Activated naive CD4-positive, alpha-beta T cell (primary cell): ENCODE measurements at places on chromosomes 13 and 19.

DNA sequence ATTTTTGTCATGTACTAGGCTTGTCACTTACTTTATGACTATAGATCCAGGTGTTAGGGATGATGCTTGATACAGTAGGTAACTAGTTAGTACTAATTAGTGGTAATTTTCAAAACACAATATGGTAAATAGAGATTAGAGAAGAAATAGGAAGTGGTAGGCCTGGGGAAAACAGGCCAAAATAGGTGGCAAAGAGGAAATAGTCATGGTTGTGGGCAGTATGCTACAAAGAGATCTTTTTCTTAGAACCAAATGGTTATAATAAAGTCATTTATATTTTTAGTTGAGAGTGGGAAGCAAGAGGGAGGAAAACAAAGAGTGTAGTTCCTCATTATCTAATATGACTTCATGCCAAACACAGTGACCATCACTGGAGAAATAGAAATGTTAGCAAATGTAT lies 9.1 kb upstream of the VWA8 start:
- no peak for DNase-seq

GRCh38 chr13:68046903-68047302 lies 816.8 kb upstream of the PCDH9 start:
- DNase-seq: no peak

DNA sequence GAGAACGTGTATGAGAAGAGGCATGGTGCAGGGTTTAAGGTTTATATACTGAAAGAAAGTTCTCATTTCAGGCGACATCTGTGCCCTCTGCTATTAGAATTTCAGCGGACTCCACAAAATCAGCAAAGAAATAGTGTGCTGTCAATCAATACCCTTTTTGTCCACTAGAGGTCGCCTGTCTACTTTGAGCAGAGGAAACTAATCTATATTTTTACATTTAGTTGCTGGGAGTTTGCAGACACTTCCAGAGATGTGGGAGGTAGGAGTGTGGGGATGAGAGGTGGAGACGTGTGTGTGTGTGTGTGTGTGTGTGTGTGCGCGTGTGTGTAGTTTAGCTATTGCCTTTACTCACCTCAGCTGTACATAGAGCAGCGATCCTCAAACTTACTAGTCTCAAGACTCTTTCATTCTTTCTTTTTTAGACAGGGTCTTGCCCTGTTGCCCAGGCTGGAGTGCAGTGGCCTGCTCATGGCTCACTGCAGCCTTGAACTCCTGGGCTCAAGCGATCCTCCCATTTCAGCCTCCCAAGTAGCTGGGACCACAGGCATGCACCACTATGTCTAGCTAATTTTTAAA lies 9.7 kb downstream of the INAFM1 start:
- no peak for DNase-seq

DNA sequence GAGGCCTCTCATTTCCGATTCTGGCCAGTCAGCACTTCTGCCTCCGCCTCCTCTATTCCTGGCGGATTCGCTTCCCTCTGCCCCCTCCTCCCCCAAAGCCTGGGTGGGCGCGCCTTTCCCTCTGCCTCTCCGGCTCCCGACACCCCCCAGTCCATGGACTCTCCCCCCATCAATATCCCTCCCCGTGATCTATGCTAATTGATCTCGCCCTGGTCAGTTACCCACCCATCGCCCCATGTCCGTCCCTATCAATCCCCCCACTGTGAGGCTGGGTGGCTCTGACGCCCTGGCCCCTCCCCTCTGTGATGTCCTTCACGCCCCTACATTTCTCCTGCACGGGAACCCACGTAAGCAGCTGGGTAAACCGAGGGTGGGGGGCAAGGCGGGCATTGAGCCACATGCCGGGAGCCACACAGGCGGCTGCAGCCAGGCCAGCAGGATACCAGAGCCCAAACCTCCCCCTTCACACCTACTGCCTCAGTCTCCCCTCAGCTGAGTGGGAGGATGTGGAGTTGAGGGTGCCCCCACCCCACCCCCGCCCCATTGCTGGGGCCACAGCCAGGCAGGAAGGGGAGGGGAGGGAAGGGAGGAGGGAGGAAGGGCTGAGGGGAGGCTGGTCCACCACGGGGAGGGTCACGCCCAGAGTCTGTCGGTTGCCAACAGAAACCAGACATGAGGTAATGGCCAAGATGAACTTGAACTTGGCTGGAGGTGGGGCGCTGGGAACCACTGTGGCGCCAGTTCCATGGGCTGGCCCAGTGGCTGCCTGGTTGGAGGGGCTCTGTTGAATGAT lies 21.0 kb downstream of the SMIM24 start:
- DNase-seq: no peak

DNA sequence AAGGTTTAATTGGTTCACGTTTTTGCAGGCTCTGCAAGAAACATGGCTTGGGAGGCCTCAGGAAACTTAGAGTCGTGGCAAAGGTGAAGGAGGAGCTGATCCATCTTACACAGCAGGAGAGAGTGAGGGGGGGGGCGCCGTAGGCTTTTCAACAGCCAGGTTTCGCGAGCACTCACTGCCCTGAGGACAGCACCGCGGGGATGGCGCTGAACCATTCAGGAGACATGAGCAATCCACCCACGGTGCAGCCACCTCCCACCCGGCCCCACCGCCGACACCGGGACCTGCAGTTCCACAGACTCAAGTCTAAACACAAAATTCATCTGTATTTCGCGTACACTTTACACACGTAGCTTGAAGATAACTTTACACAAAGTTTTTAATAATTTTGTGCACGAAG lies 73.6 kb downstream of the KDM4B start:
- DNase-seq: no peak

DNA sequence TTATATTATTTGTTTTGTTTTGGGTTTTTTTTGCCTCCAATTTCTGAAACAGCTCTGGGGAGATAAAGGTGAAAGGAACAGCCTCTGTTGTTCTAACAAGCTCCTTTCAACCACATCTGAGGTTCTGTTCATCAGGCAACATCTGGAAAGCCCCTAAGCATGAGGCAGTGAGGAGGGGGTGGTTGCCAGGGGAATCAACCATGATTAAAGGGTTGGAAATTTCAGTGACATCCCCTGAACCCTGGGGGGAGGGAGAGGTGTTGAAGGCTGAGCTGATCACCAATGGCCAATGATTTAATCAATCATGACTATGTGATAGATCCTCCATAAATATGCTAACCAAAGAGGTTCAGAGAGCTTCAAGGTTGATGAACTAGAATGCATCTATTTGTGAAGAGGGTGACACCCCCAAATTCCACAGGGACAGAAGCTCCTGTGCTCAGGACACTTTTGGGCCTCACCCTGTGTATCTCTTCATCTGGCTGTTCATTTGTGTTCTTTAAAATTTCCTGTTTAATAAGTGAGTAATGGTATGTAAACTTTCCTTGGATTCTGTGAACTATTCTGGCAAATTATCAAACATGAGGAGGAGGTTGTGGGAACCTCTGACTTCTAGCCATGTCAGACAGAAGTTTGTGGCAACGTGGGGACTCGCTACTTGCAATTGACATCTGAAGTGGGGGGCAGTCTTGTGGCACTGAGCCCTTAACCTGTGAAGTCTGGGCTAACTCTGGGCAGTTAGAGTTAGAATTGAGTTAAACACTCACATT lies 221.3 kb downstream of the NHLRC3 start:
- no peak for DNase-seq

GRCh38 chr13:79290595-79291244 lies 115.3 kb downstream of the RBM26 start:
- no peak for DNase-seq

DNA sequence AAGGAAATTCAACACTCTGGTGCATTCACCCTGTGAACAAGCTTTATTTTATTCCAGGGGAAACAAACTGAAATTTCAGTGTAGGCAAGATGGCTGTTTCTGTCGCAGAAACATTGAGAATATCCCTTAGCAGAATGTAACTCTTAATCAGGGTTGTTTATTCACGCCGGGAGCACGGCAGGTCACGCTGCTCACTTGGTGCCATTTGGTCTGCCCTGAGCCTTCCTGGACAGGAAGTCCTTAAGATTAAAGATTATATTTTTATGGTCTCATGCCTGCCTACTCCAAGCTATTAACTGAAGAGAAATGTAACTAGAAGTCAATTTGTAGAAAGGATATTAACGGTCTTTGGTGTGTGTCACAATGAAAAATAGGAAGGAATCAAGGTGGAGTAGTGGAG lies 185.3 kb upstream of the ARGLU1 start:
- no peak for DNase-seq

DNA sequence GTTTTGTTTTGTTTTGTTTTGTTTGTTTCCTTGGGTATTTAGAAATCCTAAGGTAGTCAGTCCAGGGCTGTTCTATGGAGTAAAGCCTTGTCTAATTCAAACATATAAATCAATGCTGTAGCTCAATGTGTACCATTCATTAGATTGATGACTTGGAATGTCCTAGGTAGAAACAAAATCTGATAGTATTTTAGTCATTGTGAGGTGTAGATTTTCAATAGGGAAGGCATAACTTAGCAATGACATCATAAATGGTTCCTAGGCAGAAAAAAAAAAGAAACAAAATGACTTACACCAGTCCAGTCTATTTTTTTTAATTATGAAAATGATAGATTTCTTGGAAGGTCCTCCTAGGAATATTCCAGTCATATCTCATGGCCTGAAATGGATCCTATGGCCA lies 189.9 kb downstream of the SPRY2 start:
- no peak for DNase-seq

- DNase-seq: no peak
Measured at GRCh38 chr13:59665732-59666131, 498.0 kb downstream of the DIAPH3 start.

DNA sequence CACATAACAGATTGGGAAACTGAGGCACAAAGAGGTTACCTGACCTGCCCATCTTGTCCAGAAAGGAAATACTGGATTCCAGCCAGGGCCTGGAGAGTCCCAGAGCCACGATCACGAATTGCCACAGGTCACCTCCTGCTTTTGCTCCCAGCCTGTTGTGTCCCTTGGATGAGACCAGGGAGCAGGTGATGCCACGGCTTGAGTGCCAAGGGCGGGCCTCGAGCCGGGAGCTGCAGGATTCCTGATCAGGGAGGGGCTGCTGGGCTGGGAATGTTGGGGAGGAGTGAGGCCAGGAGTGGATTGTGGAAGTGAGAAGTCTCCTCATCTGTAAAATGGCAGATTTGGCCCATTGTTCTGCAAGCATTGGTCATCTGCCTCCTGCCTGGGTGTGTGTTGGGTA lies 29.4 kb downstream of the DNM2 start:
- no peak for DNase-seq

GRCh38 chr13:72205773-72206172 lies 338.8 kb upstream of the DACH1 start:
- no peak for DNase-seq

- no peak for DNase-seq
Measured at GRCh38 chr13:81406639-81407292, 1065.8 kb upstream of the SPRY2 start.

- DNase-seq: no peak
Measured at GRCh38 chr13:43153436-43154090, 130.2 kb downstream of the DNAJC15 start.

GRCh38 chr13:51154029-51154555 lies 43.0 kb upstream of the C13orf42 start:
- no peak for DNase-seq

DNA sequence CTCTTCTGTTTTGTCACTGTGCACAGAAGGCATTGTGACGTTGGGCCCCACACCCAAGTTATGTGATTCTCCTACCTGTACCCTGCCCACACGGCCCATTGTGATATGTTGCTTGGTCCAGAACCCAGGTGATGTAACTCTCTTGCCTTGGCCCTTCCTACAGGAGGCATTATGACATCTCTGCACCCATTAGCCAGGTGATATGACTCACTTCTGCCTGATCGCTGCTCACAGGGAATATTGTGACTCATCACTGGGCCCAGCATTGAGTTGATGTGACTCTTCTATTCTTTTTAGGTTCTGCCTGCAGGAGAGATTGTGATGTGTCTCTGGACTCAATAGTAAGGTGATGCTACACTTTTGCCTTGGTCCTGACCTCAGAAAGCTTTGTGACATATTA lies 65.4 kb upstream of the ZNF91 start:
- no peak for DNase-seq

GRCh38 chr19:15299568-15300409 lies 32.5 kb downstream of the BRD4 start:
- no peak for DNase-seq

- DNase-seq: no peak
Measured at GRCh38 chr19:28010656-28011055, 1202.3 kb downstream of the UQCRFS1 start.

DNA sequence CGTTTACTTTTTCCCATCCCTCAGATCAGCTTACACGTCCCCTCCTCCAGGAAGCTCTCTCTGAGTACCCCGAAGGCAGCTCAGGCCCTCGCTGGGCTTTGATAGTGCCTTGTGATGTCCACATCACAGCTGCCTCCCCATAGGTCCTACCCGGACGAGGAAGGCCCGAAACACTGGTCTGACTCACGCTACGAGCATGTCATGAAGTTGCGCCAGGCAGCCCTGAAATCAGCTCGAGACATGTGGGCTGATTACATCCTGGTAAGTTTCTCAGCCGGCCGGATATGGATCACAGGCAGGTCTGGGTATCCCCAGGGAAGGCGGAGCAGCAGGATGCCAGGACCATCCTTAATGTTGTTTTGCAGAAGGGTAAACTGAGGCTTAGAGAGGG lies 4.8 kb downstream of the COLGALT1 start:
- DNase-seq: peak; percentile 3

- no peak for DNase-seq
Measured at GRCh38 chr13:52161181-52161646, 1.8 kb upstream of the NEK3 start.

DNA sequence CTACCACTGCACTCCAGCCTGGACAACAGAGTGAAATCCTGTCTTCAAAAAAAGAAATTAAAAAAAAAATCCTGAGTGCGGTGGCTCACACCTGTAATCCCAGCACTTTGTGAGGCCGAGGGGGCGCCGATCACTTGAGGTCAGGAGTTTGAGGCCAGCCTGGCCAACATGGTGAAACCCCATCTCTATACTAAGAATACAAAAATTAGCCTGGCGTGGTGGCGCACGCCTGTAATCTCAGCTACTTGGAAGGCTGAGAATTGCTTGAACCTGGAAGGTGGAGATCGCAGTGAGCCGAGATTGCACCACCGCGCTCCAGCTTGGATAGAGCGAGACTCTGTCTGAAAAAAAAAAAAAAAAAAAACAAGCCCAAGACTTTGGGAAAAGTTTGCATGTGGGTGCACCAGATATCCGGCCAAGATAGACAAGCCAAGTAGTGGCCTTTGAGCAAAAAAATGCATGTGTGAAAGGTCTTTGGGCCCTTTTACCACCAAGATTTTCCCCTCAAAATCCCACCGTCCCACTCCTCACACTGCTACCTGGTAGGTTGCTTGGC lies 5.7 kb downstream of the DNAJB1 start:
- no peak for DNase-seq

DNA sequence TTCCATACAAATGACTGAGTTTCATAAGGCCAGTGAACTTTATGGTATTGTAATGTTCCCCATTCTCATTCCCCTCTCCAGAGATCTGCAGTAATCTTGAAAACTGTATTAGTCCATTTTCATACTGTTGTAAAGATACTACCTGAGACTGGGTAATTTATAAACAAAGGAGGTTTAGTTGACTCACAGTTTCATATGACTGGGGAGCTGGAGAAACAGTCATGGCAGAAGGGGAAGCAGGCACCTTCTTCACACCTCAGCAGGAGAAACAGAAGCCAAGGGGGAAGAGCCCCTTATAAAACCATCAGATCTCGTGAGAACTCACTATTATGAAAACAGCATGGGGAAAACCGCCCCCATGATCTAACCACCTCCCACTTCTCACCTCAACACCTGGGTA lies 318.7 kb upstream of the KLF12 start:
- DNase-seq: no peak
